ENCODE measurements at places on chromosomes 2 and 18.

GRCh38 chr18:8229787-8230186 is 379.4 kb upstream of the RAB12 start:
- no peak for DNase-seq

- DNase-seq, result no peak
Observed at GRCh38 chr2:75513616-75514170, 47.0 kb downstream of the EVA1A start.

DNA sequence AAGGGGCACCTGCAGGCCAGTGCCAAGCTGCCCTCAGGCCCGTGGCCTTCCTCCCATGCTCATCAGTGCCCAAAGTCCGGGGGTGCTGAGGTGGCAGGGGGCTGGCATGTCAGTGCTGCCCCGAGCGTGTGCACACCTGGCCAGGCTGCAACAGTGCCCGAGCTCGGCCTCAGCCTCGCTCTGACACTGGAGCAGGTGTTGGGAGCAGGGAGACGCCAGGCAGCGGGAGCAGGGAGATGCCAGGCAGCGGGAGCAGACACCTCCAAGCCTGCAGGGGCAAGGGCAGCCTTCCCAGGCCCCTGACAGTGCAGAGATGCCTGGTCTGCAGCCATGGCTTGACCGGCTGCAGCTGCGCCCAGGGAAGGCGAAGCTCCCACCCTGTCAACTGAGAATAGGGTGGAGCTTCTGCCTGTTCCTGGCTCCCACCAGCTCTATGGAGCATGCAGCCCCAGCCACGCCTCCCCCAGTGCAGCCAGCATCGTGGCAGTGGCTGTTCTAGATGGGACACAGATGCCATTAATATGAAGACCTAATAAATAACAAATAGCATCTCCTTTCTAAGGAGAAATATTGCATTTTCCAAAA is 82.4 kb downstream of the DTNB start:
- DNase-seq, result no peak

- DNase-seq, result no peak
Observed at GRCh38 chr2:36406296-36406695, 50.7 kb downstream of the CRIM1 start.

GRCh38 chr2:84288293-84288692 is 170.8 kb downstream of the SUCLG1 start:
- DNase-seq, result no peak

GRCh38 chr2:42640261-42640660 is 71.8 kb downstream of the MTA3 start:
- DNase-seq, result no peak

GRCh38 chr2:120348737-120349439 is 3.0 kb downstream of the INHBB start:
- no peak for DNase-seq

GRCh38 chr2:3476985-3477327 is 42.4 kb downstream of the ADI1 start:
- no peak for DNase-seq

- DNase-seq, result no peak
Observed at GRCh38 chr2:18373664-18374063, 186.8 kb downstream of the RDH14 start.

- DNase-seq, result no peak
Observed at GRCh38 chr2:117967977-117968718, 45.7 kb downstream of the CCDC93 start.

GRCh38 chr2:230172852-230173251 is 46.9 kb downstream of the SP110 start:
- DNase-seq, result no peak

DNA sequence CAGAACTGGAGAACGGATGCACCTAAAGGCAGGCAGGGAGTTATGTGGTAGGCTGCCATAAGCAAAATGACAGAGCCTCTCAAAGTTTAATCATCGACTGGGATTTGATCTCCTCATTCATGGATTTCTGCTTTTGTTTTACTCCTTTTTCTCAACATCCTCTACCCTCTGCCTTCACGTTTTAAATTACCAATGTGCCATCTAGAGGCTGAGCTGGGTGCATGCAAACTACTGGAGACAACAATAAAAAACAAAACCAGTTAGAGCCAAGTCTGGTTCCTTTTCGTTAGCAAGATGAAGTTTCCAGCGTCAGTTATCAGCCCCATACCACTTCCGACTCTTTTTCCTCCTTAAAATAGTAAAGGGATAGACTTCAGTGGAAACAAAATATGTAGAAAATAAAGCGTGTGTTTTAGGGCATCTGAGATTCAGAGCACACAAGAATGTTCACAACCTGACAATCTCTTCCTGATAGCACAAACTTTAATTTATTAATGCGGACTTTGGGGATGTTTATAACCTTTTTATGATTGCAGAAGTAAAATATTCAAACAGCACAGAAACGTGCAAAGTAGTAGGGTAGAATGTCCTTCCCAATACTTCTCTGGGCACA is 117.0 kb downstream of the LAMA1 start:
- peak; percentile 62 for DNase-seq

DNA sequence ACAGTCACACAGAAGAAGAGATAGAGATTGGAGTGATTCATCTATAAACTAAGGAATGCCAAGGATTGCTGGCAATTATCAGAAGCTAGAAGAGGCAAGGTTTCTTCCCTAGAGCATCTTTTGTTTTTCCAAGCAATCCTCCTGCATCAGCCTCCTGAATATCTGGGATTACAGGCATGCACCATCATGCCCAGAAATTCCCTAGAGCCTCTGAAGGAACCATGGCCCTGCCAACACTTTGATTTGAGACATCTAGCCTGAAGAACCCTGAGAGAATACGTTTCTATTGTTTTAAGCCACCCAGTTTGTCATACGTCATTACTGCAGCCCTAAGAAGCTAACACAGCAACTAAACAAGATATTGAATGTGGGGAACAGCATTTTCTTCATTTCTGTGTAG is 525.0 kb downstream of the ERBB4 start:
- DNase-seq, result no peak

DNA sequence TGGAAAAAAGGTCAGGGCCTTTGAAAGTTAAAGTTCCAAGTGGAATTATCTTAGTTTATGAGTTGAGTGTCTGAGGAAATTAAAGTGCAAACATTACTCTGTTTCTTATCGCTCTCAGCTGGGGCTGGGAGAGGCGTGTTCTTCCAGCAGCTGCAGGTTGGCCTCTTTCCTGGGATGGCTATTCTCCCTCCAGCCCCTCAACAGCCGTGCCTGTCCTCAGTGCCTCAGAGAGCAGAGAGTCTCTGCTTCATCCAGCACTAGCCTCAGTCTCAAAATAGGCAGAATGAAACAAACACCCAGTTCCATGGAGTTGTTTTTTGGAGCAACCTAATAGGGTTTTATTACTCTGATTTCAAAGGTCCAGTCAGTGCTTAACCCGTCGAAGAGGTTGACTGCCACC is 298.1 kb downstream of the GALR1 start:
- no peak for DNase-seq

GRCh38 chr2:204654669-204655068 is 109.4 kb downstream of the PARD3B start:
- DNase-seq, result no peak

GRCh38 chr2:199464606-199465352 is 7.0 kb upstream of the SATB2 start:
- no peak for DNase-seq

DNA sequence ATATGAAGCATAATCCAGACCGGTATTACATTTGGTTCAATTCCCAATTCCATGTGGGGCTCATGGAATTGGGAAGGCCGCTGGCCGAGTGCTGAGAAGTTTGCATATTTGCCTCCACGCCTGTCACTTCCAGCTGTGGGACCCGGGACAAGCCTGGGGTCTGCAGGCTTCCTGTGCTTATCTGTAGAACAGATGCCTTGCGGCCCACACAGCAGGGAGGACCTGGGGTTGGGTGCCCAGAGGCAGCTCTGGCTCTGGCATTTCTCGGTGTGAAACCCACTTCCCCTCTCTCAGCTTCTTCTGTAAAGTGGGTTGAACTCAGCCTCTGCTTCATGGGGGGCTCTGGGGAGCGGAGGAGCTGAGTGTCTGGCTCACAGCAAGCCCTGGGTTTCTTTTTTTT is 97.9 kb downstream of the SH3BP4 start:
- DNase-seq, result no peak

GRCh38 chr2:149184991-149185390 is 145.4 kb upstream of the LYPD6 start:
- DNase-seq, result no peak

DNA sequence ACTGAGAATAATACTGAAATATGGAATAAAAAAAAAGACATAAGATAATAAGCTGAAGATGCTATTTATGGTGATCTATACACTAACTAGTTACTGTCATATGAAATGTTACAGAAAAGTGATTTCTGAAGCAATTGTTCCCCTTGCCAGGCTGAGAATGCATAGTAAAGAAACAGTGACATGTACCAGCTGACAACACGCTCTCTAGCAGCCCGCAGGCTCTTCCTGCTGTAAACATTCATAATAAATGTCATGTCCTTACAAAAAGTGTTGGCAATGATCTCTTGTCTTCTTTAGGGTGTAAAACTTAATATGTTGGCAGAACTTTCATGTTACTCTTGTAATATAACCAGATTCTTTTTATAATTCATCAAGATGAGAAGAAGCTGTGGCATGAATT is 1171.3 kb downstream of the DSC3 start:
- DNase-seq, result no peak

GRCh38 chr2:233418761-233419546 is 64.7 kb downstream of the DGKD start:
- DNase-seq, result no peak

GRCh38 chr2:137229834-137230233 is 464.5 kb downstream of the THSD7B start:
- DNase-seq, result no peak

DNA sequence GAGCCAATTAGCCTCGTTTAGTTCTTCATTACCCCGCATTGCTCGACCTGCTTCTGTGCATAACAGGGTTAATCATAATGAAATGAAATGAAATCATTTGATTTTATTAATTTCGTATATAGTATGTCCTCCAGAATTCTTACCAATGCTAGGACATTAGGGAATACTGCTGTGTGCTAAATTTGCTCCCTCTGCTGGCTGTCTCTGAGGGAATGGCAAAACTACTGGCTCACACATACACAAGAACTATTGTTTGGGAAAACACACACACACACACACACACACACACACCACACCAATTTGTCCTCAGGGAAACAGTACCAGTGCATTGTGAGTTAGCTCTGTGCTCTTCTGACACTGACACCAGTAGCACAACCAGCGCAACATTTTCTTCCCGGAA is 273.3 kb upstream of the TCF4 start:
- no peak for DNase-seq

GRCh38 chr2:143705108-143705707 is 576.0 kb downstream of the ARHGAP15 start:
- no peak for DNase-seq

Measured in NCI-H1092 treated with DMSO at 0.1 percent for 48 hours (cell line).